Hematopoietic multipotent progenitor cell (in vitro differentiated cells): ENCODE measurements at places on chromosomes 7 and 10.

GRCh38 chr10:73509695-73510094, 13.9 kb upstream of the PPP3CB start:
- DNase-seq, result no peak

- DNase-seq, result no peak
These were observed 20.3 kb upstream of the TIAL1 start for GRCh38 chr10:119616882-119617570.

- DNase-seq, result no peak
These were observed 23.4 kb upstream of the CACNA2D1 start for GRCh38 chr7:82467020-82467419.

GRCh38 chr10:132847416-132847777, 61.5 kb upstream of the NKX6-2 start:
- DNase-seq, result no peak

DNA sequence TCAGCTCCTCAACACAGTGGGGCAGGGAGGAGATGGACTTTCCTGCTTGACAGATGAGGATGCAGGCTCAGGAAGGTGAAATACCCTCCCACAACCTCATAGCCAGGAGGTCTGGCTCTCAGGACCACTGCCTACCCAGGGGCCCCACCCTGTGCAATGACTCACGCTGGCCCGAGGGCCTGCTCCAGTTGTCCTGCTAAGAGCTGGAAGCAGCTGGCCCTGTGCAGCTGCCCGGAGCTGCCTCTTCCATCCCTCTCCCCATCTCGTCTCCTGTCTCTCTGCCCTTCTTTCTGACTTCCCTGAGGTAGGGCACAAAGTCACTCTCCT, 123.9 kb downstream of the ZMIZ1 start:
- DNase-seq, result no peak
